ENCODE measurements at places on chromosomes 16 and 17.
A peak's percentile ranks its signal among the peaks of the same experiment; 100 is the strongest.

DNA sequence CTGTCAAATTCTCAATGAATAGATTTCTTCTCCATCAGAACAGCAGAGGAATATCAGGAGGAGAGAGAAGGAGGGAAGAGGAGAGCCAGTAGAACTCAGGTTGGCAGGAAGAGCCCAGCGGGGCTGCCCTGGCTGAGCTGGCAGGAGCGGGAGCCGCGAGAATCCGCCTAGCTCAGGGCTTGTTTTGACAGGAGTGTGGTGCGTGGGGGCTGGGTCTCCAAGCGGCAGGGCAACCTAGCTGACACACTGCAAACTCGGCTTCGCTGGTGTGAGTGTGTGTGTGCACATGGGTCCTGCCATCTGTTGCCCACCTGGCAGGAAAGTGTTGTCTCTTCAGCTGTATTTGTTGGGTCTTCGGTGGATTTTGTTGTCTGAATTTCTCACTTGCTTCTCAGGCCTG is 27.9 kb upstream of the BCAR1 start:
- DNase-seq, result no peak

GRCh38 chr17:79831265-79832217 is 7.7 kb downstream of the CBX4 start:
- DNase-seq, result no peak

- no peak for DNase-seq
These were observed 20.0 kb downstream of the NUFIP2 start for GRCh38 chr17:29273924-29274323.

DNA sequence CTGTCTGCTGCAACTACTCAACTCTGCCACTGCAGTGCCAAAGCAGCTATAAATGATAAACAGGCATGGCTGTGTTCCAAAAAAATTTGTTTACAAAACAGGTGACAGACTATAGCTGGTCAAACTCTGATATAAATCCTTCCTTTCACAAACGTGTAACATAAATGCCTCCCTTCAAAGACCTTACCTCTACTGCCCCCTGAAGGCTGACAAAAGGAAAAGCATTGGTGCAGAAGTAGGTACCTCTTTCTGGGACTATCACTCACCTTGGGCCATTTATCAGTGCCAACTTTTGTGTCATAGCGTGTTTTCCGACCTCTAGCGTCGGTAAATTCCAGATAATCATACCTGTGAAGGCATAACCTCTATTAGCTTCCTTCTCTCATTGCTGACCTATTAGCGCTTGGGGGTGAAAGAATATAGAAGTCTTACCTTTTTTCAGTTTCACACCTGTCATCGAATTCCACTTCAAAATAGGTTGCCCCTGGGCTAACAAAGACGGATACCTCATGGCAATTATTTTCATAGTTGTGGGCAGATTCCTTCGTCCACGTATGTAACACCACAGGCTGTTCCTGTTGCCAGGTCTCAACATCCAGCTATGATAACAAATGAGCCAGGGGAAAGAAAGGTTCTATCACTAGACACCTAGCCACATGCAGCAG is 67.9 kb downstream of the ZZEF1 start:
- DNase-seq, result no peak

GRCh38 chr16:6510261-6510660 is 822.4 kb upstream of the RBFOX1 start:
- no peak for DNase-seq

GRCh38 chr17:81952792-81953228 is 5.8 kb upstream of the MYADML2 start:
- DNase-seq, result no peak

GRCh38 chr17:9432934-9433421 is 142.6 kb downstream of the STX8 start:
- no peak for DNase-seq

GRCh38 chr17:9251273-9251672 is 230.0 kb downstream of the NTN1 start:
- DNase-seq, result no peak

DNA sequence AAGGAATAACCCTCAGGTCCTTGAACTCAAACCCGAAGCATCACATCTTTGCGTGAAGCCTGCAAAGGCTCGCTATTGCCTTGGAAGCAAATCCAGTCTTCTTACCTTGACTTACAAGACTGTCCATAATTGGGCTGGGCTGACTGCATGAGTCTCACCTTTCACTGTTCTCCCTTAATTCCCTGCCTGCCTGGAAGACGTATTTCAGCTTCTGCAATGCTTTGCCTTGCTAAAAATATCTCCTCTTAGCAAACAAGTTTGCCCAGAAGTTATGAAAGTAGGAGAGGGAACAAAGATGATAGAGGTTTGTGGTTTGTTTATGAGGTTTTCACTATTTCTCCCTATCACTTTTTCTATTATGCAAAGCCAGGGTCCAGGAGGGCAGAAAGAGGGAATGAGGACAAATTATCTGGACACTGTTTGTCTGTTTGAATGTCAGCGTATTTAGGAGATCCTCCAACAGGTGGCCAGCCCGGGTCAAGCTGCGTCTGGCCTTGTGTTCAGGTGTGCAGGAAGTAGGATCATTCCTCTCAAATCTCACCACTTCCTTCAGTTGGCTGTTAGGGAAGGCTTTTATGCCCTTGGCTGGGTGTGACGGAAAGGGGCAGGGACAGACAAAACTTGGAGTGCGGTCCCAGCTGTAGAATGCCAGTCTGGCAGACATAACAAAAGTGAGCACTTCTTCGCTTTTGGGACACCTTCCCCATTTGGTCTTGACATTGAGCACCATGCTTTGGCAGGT is 488.9 kb downstream of the CDH13 start:
- DNase-seq, result no peak

DNA sequence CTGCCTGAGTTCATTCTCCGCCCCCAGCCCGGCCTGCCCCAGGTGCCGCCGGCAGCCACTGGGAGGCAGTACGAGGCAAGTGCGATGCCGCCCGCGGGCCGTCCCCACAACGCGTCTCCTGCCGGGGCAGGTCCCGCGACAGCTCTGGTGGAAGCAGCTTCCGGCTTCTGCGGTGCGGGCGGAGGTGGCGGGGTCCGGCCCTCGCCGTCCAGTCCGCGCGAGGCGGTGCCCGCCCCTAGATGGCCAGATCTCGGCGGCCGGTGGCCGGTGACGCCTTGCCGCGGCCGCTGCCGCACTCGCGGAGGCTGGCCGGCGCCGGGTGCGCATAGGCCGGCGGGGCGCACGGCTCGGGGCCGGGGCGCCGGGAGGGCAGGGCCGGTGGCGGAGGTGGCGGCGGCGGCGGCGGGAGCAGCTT is 1.8 kb downstream of the GJD3 start:
- DNase-seq, result peak; percentile 76

DNA sequence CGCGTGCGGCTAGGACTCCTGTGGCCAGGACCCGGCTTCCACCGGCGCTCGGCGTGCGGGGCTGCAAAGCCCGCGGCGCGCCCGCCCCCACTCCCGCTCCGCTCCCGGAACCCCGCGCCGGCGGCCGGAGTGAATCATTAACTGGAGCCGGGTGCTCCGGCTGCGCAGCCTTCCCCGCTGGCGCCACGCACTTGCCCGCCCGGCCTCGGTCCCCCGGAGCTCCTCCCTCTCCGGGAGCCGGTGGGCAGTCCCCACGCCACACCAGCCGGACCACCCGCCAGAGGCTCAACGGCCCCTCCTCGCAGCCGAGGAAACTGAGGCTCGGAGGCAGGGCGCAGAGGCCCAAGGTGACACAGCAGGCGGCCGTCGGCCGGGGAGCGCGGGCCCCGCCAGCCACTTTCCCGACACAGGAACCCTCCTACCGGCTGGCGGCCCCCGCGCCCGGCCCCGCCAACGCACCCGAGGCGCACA is 580 bp downstream of the BCAR1 start:
- DNase-seq, result no peak

GRCh38 chr17:68036304-68037147 is 991 bp downstream of the KPNA2 start:
- DNase-seq, result no peak

DNA sequence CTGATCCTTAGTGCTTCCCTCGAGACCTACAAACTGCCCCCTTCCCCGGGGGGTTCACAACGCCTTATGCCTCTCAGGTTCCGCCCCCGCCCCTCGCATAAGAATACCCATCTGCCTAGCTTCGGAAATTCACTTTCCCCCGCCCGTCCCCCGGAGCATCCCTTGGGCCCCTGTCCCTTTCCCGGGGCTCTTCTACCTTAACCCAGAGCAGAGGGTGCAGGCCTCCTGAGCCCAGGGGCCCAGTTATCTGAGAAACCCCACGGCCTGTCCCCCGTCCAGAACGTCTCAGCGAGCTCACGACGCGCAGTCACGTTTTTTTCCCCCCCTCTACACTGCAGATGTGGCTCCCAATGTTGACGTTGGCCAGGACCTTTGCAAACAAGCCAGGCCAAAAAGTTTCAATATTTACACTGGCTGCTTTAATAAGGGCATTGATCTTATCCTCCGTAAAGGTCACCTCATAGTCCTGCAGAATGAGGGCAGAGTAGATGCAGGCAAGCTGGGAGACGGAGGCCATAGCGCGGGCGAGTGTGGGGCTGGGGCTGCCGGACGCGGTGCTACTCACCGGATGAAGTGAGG is 1.4 kb upstream of the NBR1 start:
- no peak for DNase-seq

- no peak for DNase-seq
These were observed 106.2 kb downstream of the BRIP1 start for GRCh38 chr17:61757168-61757567.

DNA sequence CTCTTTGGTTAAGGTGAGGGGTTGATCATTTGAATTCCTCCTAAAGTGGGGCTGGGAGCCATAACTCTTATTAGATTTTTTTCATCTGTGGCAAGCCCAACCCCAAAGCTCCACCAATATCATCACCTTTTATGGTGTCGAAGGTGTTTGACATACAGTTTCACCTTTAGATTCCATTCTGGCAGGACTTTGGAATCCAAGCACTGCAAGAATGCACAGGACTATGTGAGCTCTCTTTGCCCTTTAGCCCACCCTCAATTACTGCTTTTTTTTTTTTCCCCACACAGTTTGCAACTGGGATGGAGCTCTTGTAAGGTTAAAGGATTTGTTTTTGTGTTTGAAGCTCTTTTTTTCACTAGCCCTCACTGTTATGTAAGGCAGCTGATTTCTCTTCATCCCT is 154.0 kb upstream of the KCNJ16 start:
- no peak for DNase-seq

- no peak for DNase-seq
These were observed 162.3 kb downstream of the KATNIP start for GRCh38 chr16:27712251-27712711.

DNA sequence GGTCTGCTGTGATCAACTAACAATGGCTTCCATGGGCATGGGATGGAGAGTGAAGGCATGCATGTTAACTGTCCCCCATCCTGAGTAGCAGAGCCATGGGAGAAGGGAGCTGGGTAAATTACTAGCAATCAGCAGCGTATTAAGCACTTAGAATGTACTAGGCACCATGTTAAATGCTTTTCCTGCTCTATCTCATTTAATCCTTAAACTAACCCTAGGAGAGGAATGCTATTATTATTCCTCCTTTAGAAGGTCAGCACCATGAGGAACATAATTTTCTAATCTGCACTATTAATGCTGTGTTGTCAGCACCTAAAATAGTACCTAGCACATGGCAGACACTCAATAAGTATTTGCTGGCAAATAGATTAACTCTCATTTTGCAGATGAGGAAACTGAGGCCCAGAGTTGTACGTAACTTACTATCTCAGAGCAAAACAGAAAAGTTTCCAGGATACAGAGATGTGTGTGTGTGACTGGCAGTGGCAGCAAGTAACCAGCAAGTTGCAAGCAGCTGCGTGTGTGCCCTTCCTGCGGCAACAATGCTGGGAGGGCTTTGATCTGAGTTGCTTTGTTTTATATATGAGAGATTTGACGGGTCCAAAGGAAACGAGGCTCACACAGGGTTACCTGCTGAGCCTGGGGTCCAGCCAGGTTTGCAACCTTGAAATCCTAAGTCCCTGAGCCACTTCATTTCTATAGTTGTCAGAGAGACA is 6.5 kb upstream of the KLHL36 start:
- no peak for DNase-seq

DNA sequence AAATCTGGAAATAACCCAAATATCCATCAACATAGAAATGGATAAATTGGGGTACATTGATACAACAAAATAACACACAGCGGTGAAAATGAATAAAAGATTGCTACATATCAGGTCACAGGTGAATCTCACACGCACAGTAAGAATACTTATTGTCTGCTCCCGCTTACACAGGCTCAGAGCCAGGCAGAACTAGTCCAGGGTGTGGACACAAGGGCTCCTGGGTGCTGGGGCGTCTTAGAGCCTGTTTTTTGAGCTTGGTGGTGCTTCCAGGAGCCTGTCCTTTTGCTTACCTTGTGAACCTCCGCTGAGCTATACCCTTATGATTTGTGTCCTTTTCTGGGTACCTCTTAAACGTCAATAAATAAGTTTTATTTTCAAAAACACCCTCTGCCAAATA is 19.8 kb upstream of the C16orf74 start:
- DNase-seq, result no peak

DNA sequence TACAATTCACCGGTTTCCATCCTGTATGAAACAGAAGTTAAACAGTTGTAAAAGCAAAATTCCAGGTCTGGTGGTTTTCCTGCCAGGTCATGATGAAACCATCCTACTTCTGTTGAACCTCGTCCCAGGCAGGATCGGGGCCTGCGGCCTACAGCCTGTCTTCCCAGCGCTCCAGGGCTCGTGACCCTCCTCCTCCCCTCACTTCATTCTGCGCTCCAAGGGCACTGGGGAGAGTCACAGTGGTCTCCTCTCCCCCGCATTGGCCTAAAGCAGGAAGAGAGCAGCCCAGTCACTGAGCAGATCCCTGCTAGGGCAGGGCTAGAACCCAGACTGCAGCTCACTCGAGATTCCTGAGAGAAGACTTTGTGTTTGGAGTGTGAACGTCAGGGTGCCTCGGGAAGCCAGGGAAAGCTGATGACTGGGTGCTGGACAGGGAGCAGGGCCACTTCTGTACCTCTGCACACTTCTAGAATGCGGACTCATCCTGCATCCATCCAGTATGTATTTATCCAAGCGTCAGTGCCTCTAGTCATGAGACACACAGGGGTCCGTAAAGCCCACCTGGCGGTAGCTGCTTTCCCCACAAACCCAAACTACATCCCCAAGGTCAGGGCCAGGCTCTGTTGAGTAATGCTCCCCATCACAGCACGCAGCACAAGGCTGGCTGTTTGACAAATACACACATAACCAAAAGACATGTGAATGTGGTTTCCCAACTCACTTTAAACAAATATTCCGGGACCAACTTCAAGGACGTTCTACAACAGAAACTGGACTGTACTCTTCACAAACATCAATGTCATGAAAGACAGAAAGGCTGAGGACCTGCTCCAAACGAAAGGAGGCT is 1.7 kb upstream of the ITGAE start:
- DNase-seq, result no peak

- DNase-seq, result no peak
These were observed 47.1 kb downstream of the EPN2 start for GRCh38 chr17:19284005-19284959.

- no peak for DNase-seq
These were observed 151.9 kb downstream of the MSI2 start for GRCh38 chr17:57408071-57408811.

DNA sequence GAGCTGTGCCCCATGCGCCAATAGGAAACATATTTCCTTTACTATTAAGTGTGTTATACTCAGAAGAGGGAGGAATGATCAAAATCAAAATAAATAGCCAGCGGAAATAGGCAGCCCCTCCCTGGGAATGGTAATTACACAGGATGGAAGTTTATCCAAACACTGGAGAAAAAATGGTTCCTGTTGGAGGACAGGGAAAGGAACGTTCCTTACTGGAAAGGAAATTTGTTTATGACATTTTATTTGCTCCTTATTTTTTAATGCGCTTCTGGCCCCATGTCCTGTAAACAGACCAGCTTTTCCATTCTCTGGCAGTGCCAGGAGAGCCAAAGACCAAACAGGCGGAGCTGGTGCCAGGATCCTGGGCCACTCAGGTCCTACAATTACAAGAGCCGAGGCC is 273.7 kb downstream of the SOX9 start:
- no peak for DNase-seq

GRCh38 chr16:27515874-27516353 is 33.8 kb downstream of the GTF3C1 start:
- DNase-seq, result no peak

Data from stimulated activated CD4-positive, alpha-beta T cell treated with anti-CD3 and anti-CD28 coated beads, TNF-alpha, amount 100 ng/mL, for 1 hour (primary cell).